ENCODE measurements at places on chromosomes 11 and 22. TPM values are rescaled to one million over a fixed set of nuclear protein-coding genes. Genes with fewer than 3 reads are reported as not detected.

- DNase-seq: no peak
- H3K4me1 ChIP-seq: no peaks in the 10 kb centered on the region
- H3K27me3 ChIP-seq: peaks cover 40% of the 10 kb centered on the region
Measured at GRCh38 chr11:2139621-2140337, 590 bp upstream of the IGF2 start.

DNA sequence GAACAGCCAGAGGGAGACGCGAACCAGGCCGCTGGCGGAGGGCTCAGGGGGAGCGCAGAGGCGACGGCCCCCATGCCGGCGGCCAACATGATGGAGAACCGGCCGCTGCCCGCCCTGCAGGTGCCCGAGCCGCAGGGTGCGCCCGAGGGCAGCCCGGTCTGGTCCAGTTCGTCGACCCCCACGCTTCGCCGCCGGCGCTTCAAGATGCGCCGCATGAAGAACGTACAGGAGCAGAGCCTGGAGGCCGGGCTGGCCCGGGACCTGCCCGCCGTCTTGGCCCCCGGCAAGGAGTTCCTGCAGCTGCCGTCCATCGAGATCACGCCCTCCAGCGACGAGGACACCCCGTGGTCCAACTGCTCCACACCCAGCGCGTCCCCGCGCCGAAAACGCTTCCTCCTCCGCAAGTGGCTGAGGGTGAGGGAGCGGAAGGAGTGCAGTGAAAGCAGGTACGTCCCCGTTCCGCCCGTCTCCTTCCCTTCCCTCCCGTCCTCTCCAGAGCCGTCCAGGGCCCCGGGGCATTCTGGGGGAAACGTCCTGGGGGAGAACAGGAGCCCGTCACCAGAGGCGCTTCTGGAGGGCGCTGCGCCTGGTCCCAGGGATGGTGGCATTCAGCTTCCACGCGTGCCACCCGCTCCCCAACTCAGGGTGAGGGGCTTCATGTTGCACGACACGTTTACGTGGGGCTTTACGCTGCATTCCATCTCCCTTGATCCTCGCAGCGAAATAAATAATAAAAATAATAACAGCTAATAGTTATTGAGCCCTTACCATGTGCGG, 840 bp downstream of the GRAMD1B start:
- H3K27me3 ChIP-seq: no peaks in the 10 kb centered on the region
- peak; percentile 81 for DNase-seq
- H3K27ac ChIP-seq: peak overlapping the region; percentile 91

DNA sequence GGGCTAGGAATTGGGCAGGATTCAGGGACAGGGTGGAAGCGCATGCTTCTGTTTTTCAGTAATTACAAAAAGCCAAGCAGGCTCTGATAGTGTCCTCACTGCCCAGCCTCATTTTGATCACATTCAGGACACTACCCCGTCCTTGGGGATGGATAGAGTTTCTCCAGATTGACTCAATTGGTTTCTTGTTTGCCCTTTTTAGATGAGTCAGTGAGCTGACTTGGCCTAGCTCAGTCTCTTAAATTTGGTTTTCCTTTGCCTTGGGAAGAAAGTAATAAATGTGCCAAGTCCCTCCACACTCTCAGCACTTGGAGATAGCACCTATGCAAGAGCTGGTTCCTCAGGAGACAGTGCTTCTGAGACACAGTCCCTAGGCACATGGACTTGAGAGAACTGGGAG, 25.5 kb downstream of the DKK3 start:
- H3K27ac ChIP-seq: no peak overlapping the region
- no peak for DNase-seq
- no peaks in the 10 kb centered on the region for H3K27me3 ChIP-seq
- no peak overlapping the region for H3K4me3 ChIP-seq
- no peaks in the 10 kb centered on the region for H3K4me1 ChIP-seq

DNA sequence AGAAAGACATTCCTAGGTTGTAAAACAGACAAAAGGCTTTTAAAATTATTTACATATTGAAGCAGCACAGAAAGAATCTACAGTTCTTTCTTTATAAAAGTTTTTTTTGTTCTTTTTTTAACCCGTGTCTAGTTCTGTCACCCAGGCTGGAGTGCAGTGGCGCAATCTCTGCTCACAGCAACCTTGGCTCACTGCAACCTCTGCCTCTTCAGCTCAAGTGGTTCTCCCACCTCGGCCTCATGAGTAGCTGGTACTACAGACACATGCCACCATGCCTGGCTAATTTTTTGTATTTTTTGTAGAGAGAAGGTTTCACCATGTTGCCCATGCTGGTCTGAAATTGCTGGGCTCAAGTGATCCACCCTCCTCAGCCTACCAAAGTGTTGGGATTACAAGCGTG, 3.8 kb upstream of the INCENP start:
- H3K4me1 ChIP-seq: peaks cover 8% of the 10 kb centered on the region
- H3K36me3 ChIP-seq: no peaks in the 10 kb centered on the region
- H3K27ac ChIP-seq: no peak overlapping the region
- no peaks in the 10 kb centered on the region for H3K27me3 ChIP-seq
- DNase-seq: no peak
- H3K4me3 ChIP-seq: no peak overlapping the region

DNA sequence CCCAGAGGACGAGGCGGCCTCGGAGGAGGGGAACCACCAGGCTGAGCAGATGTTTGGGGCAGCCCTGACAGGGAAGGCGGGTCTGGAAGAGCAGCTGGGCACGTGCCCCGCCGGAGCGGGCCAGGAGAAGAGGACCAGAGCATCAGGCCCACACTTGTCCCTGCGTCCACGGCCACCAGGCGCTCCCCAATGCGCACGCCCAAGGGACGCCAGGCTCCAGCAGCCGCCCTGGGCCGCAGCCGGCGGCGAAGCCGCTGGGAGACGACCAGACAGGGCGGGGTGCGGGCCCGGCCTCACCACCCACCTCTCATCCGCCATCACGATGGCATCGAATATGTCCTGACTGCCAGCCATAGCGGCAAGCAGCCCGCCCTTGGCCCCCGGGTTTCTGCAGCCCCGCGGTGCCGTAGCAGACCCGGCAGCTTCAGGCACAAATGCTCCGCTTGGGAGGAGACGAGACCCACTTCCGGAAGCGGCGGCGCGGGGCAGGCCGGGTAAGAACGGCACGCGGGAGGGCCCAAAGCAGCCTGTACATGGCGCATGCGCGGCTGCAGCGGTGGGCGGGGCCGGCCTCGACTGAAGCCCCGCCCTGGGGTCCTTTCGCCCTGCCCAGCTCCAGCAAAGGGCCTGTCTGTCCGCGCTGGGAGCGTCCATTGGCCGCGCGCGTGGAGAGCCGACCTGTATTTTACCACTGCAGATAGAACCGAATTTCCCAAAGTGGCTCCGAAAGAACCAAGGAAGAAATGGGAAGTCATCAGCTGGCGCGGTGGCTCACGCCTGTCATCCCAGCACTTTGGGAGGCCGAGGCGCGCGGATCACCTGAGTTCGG, at the start of gene LTO1:
LTO1 (minus strand) TSS at position 468 of the 829 bp plus-strand sequence; CDS start at position 354, 114 bp downstream.
- H3K4me3 ChIP-seq: peak within 1 kb of the TSS; percentile 84
- peak; percentile 95 for DNase-seq
- H3K27ac ChIP-seq: peak within 1 kb of the TSS; percentile 55
- H3K36me3 ChIP-seq: peaks cover 31% of the 10 kb centered on the region

DNA sequence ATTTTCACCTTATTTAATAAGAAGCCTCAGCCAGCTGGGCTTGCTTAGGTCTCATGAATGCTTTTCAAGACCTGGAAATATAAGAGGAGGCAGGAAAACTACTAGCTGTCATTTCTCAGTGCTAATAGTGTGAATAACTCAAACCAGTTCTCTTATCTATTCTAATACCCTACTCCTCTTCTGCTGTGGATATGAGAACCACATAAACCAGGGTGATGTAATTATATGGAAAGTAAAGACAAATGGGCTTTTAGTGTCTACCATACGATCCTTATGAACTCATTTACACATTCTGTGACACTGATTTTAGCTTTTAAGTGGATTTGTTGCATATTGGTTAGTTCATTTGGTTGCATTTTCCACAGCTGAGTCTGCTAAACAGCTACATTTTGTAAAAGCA, 8.6 kb downstream of the PDGFD start:
- no peaks in the 10 kb centered on the region for H3K27me3 ChIP-seq
- DNase-seq: no peak
- H3K4me1 ChIP-seq: no peaks in the 10 kb centered on the region
- H3K4me3 ChIP-seq: no peak overlapping the region
- no peak overlapping the region for H3K27ac ChIP-seq

- H3K36me3 ChIP-seq: no peaks in the 10 kb centered on the region
- no peak overlapping the region for H3K4me3 ChIP-seq
- no peak for DNase-seq
- no peaks in the 10 kb centered on the region for H3K4me1 ChIP-seq
- no peak overlapping the region for H3K27ac ChIP-seq
Measured at GRCh38 chr22:44759430-44760310, 7.3 kb downstream of the ARHGAP8 start.

GRCh38 chr11:2533587-2534133, 88.9 kb downstream of the KCNQ1 start:
- H3K27me3 ChIP-seq: no peaks in the 10 kb centered on the region
- H3K4me1 ChIP-seq: peaks cover 30% of the 10 kb centered on the region
- peak; percentile 81 for DNase-seq
- H3K4me3 ChIP-seq: peak overlapping the region; percentile 71

DNA sequence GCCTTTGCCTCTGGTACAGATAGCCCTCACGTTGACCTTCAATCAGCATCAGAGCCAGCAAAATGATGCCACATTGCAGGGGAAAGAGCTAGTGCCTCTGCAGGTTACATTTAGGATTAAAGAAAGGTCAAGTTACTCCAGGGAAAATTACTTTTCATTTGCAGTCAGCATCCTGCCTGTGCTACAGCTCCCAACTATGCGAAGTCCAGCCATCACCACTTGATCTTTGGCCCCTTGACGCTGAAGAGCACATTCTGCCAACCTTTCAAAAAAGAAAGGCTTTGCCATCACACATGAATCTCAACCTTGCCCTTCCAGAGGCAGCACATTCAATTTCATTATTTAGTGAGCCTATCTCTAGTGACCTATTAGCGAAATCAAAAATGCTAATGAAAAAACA, 11.3 kb downstream of the FJX1 start:
- H3K27ac ChIP-seq: no peak overlapping the region
- DNase-seq: no peak
- no peaks in the 10 kb centered on the region for H3K4me1 ChIP-seq

GRCh38 chr11:62553080-62553838, 6.7 kb upstream of the AHNAK start:
- no peaks in the 10 kb centered on the region for H3K27me3 ChIP-seq
- peaks cover under 1% of the 10 kb centered on the region for H3K36me3 ChIP-seq
- DNase-seq: peak; percentile 96
- H3K27ac ChIP-seq: peak overlapping the region; percentile 95
- peak overlapping the region; percentile 9 for H3K4me3 ChIP-seq

OR2D2 gene
- not detected for polyA plus RNA-seq
